ENCODE measurements at places on chromosomes 5 and 9.
A peak's percentile ranks its signal among the peaks of the same experiment; 100 is the strongest.

DNA sequence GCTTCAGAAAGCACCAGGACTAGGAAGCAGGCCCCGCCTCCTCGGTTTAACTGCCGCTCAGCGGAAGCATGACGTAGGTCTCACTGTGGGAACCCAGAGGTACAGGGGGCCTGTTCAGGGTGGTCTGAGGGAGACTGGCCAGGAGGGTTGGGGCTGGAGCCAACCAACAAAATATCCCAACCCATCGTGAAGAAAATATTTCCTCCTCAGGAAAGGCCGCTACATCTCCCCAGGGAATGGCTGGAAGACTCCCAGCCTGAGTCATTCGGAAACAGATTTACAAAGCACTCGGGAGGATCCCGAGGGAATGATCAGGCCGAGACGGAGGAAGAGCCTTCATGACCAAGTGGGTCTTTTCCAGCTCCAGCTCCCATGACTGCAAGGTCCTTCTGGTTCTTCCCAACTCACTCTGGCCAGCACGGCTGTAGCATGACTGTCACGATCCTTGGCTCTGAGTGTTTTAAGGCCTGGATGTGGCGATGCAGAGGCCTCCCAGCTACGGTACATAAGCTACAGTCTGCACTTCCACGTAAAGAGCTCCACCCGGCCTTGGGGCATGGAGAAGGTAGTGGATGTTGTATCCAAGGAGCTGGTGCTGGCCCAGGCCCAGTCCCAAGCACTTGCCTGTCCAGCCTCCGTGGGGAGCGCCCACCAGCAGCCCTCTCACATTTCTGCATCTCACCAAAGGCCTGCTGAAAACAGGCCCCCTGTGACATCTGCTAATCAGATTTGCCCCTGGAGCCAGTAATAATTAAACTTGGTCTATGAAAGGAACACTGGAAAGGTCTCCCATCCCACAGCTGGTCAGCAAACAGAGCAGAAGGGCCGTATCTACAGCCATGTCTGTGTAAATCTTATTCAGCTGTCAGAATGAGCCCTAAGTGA lies 100.6 kb downstream of the LHFPL2 start:
- DNase-seq, result no peak

- DNase-seq, result no peak
Observed at GRCh38 chr9:29830821-29831220, 2257.5 kb upstream of the C9orf72 start.

- DNase-seq, result no peak
Observed at GRCh38 chr5:41406936-41407335, 103.5 kb downstream of the PLCXD3 start.

DNA sequence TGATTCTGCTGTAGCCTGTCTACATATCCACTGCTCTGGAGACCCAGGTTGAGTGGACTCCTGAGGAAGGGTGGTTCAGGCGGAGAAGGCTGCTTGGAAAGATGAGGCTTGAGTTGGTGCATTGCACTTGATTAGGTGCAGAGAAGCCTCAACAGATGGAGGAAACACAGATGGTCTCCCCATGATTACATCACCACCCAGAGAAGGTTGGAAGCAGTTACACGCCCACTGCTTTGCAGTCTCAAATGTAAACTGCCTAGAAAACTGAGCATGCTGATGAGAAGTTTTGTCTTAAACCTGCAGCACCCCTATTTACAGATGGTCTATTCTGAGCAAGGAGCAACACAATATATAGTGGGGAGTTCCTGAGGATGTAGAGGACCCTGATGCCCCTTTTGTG lies 266.6 kb downstream of the PIK3R1 start:
- DNase-seq, result no peak

DNA sequence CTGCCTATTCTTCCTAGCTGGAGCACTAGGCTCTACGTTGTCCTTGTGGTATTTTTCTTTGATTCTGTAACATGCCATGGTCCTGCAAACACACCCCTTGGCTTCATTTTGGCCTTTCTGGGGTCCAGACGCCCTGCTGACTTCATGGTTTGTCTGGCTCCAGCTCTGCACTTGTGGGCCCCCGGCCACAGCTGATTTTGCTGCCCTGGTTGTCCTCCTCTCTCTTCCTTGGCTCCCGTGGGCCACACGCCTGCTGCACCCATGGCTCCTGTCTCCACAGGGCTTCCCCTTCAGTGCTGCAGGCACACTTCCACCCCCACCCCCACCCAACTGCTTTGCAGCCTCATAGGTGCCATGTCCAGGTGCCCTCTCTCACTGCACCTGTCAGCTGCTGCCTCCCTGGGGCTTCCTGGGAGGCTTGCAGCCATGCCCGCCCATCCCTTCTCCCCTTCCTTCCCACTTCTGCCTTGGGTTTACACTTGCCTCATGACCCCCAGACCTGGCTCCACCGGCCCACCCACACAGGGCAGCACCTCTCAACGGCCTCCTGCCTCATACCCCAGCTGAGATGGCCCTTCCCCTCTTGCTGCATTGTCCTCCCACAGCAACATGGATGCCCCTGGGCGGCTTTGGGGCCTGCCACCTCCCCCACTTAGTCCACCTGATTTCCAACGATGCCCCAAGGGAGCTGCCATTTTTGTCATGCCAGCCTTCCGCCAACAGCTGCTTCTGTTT lies 25.6 kb downstream of the SLC6A3 start:
- no peak for DNase-seq

GRCh38 chr9:85599540-85600105 lies 142.1 kb downstream of the AGTPBP1 start:
- no peak for DNase-seq

GRCh38 chr9:106954974-106955850 lies 92.2 kb downstream of the ZNF462 start:
- DNase-seq, result no peak

- no peak for DNase-seq
Observed at GRCh38 chr5:17014686-17015085, 78.6 kb upstream of the MYO10 start.

- no peak for DNase-seq
Observed at GRCh38 chr9:81534138-81534875, 155.0 kb downstream of the TLE1 start.

- DNase-seq, result no peak
Observed at GRCh38 chr9:4574657-4575243, 84.5 kb downstream of the SLC1A1 start.

GRCh38 chr9:15271403-15271802 lies 35.6 kb downstream of the TTC39B start:
- DNase-seq, result no peak

- DNase-seq, result peak; percentile 1
Observed at GRCh38 chr9:111957856-111958631, 61.4 kb downstream of the UGCG start.

- no peak for DNase-seq
Observed at GRCh38 chr9:79572032-79572607, 355 bp downstream of the TLE4 start.

- DNase-seq, result no peak
Observed at GRCh38 chr5:116495786-116496357, 78.8 kb downstream of the SEMA6A start.

DNA sequence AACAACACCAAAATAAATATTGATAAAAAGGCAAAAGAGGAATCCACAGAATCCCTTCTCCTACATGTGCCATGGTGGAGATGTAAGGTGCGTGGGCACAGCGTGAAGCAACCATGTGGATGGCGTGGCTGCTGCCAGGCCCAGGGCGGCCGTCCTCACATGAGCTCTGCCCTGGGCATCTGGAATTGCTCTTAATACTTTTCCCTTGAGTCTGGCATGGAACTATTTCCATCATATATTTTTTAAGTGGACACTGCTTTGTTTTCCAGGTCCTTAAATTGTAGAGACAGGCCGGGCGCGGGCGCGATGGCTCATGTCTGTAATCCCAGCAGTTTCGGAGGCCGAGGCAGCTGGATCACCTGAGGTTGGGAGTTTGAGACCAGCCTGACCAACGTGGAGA lies 349.3 kb downstream of the IRX1 start:
- DNase-seq, result no peak

DNA sequence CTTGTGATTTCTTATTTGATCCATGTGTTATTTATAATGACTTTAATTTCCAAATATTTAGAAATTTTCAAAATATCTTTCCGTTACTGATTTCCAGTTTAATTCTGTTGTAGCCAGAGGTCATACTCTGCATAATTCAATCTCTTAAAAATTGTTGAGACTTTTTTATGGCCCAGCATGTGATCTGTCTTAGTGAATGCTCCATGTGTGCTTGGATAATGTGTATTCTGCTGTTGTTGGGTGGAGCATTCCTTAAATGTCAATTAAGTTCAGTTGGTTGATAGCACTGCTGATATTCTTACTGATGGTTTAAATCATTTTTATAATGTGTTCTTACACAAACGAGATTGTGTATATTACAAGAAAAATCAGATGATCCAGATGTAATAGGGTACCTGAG lies 180.8 kb downstream of the RGS3 start:
- DNase-seq, result no peak

DNA sequence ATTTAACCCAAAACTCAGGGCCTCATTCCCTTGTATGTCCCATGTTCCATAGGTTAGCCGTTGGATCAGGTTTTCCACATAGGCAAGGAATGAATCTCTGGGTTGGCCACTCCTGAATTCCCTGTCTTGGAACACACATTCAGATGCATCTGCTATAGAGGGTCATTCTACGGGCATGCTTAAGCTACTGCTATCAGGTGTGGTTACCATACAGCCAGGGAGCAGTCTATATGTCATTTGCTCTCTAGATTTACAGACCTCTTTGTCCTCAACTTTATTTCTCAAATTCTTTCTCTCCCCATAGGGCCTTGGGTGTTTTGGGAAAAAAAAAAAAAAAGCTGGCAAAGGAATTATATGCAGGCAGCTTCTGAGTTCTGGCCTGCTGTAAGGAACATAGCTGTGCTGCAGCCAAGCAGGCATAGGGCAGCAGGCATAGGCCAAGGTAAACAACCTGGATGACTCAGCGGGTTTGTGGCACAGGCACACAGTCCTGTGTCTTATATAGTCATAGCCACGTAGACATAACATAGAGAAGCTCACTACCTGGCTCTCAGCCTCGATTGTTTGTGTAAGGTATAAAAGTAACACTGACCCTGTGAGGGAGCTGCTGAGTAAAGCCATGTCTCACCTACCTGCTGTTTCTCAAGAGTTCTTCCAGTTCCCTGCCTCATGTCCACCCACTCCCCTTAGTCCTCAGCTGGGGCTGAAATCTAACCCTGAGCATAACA lies 141.5 kb downstream of the OSTF1 start:
- DNase-seq, result no peak

GRCh38 chr5:180126716-180127681 lies 55.4 kb upstream of the RNF130 start:
- no peak for DNase-seq

Measured in stimulated activated naive CD4-positive, alpha-beta T cell (primary cell).